ENCODE measurements at places on chromosomes 7 and 10. TPM values are rescaled to one million over a fixed set of nuclear protein-coding genes. Genes with fewer than 3 reads are reported as not detected.

DNA sequence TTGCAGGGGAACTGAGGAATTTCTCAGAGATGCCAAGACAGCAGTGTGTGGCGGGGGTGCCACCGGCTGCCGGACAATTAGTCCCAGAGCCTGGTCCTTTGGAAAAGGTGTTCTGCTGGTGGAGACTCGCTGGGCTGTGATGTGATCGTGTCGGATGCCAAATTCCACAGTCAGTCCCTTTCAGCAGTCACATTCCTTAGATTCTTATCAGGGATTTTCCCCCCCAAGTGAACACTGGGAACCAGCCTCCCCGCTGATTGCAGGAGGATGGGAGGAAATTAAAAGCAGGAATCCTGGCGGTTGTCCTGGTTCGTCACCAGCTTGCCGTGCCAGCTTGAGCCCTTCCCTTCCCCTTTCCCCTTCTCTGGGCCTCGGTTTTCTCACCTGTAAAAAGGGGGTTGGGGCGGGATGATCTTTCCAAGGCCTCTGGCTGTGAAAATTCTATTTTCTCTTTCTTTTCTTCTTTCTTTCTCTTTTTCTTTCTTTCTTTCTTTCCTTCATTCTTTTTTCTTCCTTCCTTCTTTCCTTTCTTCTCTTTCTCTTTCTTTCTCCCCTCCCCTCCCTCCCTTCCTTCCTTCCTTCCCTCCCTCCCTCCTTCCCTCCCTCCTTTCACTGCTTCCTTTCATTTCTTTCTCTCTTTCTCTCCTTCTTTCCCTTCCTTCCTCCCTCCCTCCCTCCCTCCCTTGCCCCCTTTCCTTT is 39.6 kb downstream of the COL26A1 start:
- DNase-seq = peak; percentile 79

TDRD1 gene
- not detected for polyA plus RNA-seq

OLAH gene
- 0.52 TPM for polyA plus RNA-seq

DNA sequence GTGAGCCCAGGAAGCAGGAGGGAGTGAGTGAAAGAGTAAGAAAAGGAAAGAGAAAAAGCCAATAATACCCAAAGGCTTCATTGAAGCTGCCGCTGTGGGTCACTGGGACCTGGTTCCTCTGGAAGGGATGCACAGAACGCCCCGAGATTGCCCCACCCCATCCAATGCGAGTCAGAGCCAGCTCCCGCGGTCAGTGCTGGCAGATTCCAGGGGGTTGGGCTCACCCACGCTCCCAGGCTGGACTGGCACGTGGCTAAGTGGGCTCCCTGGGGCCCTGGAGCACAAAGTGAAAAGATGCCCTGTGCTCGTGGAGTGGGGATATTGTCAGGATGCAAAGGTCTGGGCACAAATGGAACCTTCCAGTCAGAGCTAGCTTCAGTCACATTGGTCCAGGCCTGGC is 117.0 kb downstream of the OAT start:
- DNase-seq = no peak

HMX2 gene
- 4.0 TPM for polyA plus RNA-seq

WNT2 gene
- polyA plus RNA-seq = 0.49 TPM

DDC gene
- polyA plus RNA-seq = 257 TPM
